Mononuclear cell (primary cell): ENCODE measurements at places on chromosomes 7 and 10. TPM values are rescaled to one million over a fixed set of nuclear protein-coding genes. Genes with fewer than 3 reads are reported as not detected.

Gene ANKRD2
- total RNA-seq: not detected

Gene SLC29A4
- total RNA-seq: 0.10 TPM

Gene LDB3
- total RNA-seq: not detected

Gene TMEM176A
- total RNA-seq: 2.1 TPM

Gene AGR3
- not detected for total RNA-seq

Gene AGAP5
- total RNA-seq: 1.8 TPM

Gene FAM241B
- total RNA-seq: not detected

Gene ZNF467
- 6.8 TPM for total RNA-seq

Gene MYOF
- total RNA-seq: 5.2 TPM

Gene ADGRA1
- total RNA-seq: not detected
